ENCODE measurements at places on chromosomes 7 and 10.

- no peak overlapping the region for H3K27ac ChIP-seq
- H3K4me1 ChIP-seq, result no peaks in the 10 kb centered on the region
- H3K36me3 ChIP-seq, result no peaks in the 10 kb centered on the region
- no peaks in the 10 kb centered on the region for H3K27me3 ChIP-seq
Measured at GRCh38 chr10:17673471-17674061, 29.6 kb downstream of the STAM start.

DNA sequence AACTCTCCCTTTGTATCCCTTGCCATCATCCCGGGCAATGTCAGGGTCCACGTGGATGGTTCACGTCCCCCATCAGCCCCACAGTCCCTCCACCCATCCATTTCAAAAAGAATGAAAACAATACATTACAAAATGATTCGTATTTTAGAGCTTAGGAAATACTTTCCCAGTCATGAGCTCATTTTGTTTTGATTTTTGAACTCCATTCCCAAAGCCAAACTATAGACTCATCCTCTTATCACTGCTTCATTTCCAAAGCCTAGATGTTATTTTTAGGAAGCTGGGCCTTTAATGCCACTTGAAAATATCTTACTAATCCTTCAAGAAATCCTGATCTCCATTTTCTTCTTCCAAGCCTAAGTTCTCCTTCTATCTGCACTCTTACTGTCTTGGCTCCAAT, 72.1 kb downstream of the WNT2 start:
- no peak overlapping the region for H3K27ac ChIP-seq
- no peaks in the 10 kb centered on the region for H3K36me3 ChIP-seq
- H3K4me3 ChIP-seq, result no peak overlapping the region
- no peak for DNase-seq
- no peaks in the 10 kb centered on the region for H3K4me1 ChIP-seq

GRCh38 chr10:88661577-88661976, 2.7 kb upstream of the LIPF start:
- no peaks in the 10 kb centered on the region for H3K27me3 ChIP-seq
- H3K4me1 ChIP-seq, result no peaks in the 10 kb centered on the region
- no peak overlapping the region for H3K27ac ChIP-seq
- no peak overlapping the region for H3K4me3 ChIP-seq

DNA sequence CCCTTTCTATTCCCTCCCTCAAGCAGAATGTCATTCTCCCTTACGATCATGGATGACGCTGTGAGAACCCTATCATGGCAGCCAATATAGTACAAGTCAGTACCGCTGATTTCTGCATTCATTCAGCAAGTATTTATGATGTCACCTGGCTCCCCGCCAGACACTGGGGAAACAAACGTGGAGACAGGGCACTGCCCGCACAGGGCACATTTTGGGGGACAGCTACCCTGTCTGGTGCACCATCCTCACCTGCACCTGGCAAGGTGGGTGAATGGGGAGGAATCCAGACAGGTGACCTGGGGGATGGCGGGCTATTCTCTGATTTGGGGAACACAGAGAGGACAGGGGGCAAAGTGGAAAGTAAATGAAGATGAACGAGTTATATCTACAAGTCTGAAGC, 28.4 kb downstream of the MKI67 start:
- no peaks in the 10 kb centered on the region for H3K4me1 ChIP-seq
- no peak for DNase-seq
- H3K27me3 ChIP-seq, result no peaks in the 10 kb centered on the region
- no peak overlapping the region for H3K27ac ChIP-seq

DNA sequence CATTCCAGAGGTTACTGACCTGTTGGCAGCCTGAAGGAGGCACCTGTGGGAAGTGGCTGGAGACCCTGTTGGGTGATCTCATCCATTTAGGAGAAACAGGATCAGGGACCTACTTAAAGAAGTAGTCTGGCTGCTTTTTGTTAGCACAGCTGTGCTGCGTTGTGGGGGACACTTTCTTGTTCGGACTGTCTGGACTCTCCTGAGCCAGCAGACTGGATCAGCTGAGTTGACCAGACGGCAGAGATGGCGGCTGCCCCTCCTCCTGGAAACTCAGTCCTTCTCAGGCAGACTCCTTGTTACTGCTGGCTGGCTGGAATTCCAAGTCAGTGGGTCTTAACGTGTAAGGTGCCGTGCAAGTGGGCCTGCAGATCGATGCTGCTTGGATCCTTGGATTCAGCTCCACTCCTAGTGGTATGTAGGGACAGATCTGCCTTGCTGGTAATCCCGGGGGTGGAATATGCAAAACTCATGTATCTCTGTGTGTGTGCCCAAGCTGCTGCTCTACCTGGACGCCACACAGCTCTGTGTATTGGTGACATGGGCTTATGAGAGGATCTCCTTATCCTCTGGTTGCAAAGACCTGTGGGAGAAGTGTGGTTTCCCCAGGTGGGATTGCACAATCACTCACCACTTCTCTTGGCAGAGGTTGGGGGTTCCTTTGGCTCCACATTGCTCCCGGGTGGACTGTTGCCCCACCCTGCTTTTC, 87.3 kb downstream of the CCSER2 start:
- H3K4me1 ChIP-seq, result no peaks in the 10 kb centered on the region
- no peak overlapping the region for H3K4me3 ChIP-seq
- no peaks in the 10 kb centered on the region for H3K36me3 ChIP-seq
- no peak overlapping the region for H3K27ac ChIP-seq
